ENCODE measurements at places on chromosomes 6 and 20. TPM values are rescaled to one million over a fixed set of nuclear protein-coding genes. Genes with fewer than 3 reads are reported as not detected.

TPBG gene
- 0.18 TPM for total RNA-seq

- no peak overlapping the region for H3K4me3 ChIP-seq
- H3K4me1 ChIP-seq: peaks cover 9% of the 10 kb centered on the region
- H3K27me3 ChIP-seq: no peaks in the 10 kb centered on the region
- DNase-seq: no peak
Measured at GRCh38 chr20:63409066-63409833, 48.1 kb upstream of the CHRNA4 start.

DNA sequence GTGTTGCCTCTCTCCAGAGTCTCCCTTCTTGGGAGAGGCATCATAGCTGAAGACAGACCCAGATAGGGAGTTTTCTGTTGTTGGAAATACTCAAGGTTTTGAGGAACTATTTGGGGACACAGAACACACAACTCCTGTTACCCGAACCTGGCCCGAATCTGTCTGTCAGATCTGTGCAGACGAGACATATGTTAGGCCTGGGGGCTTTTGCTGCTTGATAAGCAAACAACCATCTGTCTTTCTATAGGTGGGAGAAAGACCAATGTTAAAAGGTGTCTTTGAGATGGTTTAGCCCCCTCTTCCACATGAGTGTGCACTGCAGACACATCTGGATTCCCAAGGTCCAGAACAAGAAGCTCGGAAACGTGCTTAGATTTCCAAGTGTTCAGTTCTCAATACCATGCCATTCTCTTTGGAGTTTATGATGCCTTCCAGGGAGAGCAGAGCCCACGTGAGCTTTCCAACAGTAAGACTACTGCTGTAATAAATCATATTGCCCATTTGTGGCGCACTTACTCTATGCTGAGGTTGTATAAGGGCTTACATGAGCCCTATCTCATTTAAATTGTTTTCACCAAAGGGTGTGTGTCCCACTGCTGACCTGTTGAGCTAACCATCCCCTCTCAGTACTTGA is 3.8 kb upstream of the STX16 start:
- H3K27ac ChIP-seq: no peak overlapping the region
- no peak overlapping the region for H3K4me3 ChIP-seq
- peak; percentile 16 for DNase-seq
- H3K27me3 ChIP-seq: peaks cover 1% of the 10 kb centered on the region

DNA sequence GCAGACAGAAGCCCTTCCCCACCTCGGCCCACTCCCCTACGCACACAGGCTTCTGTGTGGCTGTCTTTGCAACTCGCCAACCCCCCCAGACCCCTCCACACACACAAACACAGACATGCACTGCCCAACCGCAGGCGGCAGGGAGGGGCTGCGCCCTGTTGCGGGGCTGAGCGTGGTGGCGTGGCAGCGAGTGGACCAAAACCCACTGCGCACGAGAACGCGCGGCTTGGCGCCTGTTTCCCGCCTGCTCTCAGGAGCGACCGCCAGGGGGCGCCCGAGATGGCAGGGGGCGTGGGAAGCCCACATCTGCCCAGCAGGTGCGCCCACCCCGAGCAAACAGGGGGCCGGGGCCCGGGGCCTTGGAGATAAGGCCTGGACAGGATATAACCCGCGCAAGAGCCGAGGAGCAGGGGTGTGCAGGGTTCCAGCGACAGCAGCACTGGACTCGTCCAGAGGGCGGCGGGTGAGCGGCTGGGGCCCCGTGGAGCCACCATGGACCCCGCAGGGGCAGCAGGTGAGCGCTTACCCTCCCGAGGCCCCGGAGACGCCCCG is at the start of gene RBPJL:
Gene RBPJL, plus strand, starts transcription at position 410 of the 552 bp plus-strand sequence. Its CDS starts 83 bp downstream, at position 493.
- peaks cover 34% of the 10 kb centered on the region for H3K4me1 ChIP-seq
- peak; percentile 46 for DNase-seq
- H3K27me3 ChIP-seq: peaks cover 20% of the 10 kb centered on the region
- H3K4me3 ChIP-seq: no peak within 1 kb of the TSS

DNA sequence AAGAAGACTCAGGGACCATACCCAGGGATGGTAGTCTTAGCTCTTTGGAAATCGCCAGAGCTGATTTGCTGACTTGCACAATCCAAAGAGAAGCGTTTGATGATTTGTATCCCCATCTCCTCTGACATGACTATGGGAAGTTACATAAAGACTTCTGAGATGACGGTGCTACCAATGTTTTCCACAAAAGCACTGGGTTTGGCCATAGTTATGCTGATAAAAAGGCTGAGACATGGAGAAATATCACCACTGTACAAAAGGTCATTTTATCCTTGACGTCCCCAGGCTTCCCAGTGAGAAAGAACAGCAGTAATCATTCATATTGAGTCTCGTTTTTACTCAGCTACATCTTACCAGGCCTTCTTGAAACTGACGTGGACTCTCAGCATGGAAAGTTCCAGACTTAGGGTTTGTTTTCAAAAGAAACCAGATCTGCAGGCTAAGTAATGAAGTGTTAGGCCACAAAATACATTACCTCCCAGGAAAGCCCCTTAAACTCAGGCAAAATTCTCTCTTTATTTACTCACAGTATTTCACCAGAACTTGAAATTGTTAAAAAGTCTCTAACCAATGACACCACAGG is 370.3 kb upstream of the JARID2 start:
- no peaks in the 10 kb centered on the region for H3K27me3 ChIP-seq
- H3K27ac ChIP-seq: peak overlapping the region; percentile 34
- no peak overlapping the region for H3K4me3 ChIP-seq
- peaks cover 6% of the 10 kb centered on the region for H3K36me3 ChIP-seq
- H3K4me1 ChIP-seq: peaks cover 60% of the 10 kb centered on the region
- DNase-seq: no peak

GRCh38 chr20:41300886-41301285 is 16.6 kb downstream of the ZHX3 start:
- no peaks in the 10 kb centered on the region for H3K4me1 ChIP-seq
- no peaks in the 10 kb centered on the region for H3K36me3 ChIP-seq
- DNase-seq: no peak
- H3K4me3 ChIP-seq: no peak overlapping the region
- no peak overlapping the region for H3K27ac ChIP-seq

GRCh38 chr6:3351829-3352524 is 93.2 kb downstream of the PSMG4 start:
- DNase-seq: no peak
- no peak overlapping the region for H3K4me3 ChIP-seq
- peaks cover 18% of the 10 kb centered on the region for H3K27me3 ChIP-seq
- H3K4me1 ChIP-seq: peaks cover 12% of the 10 kb centered on the region

DNA sequence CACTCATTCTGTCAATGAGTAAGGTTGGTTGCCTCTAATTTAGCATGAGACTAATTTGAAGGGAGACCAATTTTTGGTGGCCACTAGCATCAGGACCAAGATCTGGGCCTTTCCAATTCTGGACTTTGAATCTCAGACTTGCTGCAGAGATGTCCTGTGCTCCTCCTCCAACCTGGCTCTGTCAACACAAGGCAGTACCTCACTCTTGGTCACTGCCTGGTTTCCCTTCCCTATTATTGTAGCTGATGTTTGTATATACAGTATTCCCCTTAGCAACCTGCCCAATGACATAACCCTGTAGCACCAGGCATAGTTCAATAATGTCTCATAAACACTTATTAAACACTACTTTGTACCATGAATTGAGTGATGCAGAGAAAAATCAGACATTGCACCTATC is 50.4 kb downstream of the UNC5CL start:
- no peak for DNase-seq
- no peak overlapping the region for H3K4me3 ChIP-seq
- H3K27ac ChIP-seq: no peak overlapping the region
- H3K27me3 ChIP-seq: peaks cover 51% of the 10 kb centered on the region
- no peaks in the 10 kb centered on the region for H3K36me3 ChIP-seq

DNA sequence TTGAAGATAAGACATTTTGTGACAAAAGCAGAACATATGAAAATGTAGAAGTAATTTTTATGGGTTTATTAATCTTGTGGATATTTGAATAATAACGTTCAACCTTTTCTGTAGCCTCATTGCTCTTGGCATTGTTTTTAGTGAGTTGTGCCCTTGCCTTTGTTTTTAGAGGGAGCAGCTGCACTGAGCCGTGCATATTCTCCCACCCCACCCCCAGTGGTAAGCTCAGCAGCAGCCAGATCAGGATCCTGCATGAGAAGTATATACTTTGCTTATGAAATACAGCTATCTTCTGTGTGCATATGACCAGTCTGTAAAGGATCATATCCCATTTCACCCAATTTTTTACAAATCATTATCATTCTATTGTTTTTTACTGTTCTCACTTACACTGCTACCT is 184.2 kb downstream of the COL9A1 start:
- H3K36me3 ChIP-seq: no peaks in the 10 kb centered on the region
- peaks cover 3% of the 10 kb centered on the region for H3K27me3 ChIP-seq
- H3K4me1 ChIP-seq: no peaks in the 10 kb centered on the region

MYT1 gene
- not detected for total RNA-seq

- H3K4me3 ChIP-seq: no peak overlapping the region
Measured at GRCh38 chr6:136383268-136383937, 93.8 kb upstream of the BCLAF1 start.

- no peak overlapping the region for H3K27ac ChIP-seq
- no peaks in the 10 kb centered on the region for H3K27me3 ChIP-seq
- no peaks in the 10 kb centered on the region for H3K36me3 ChIP-seq
- no peak overlapping the region for H3K4me3 ChIP-seq
Measured at GRCh38 chr6:164826831-164827468, 482.5 kb downstream of the C6orf118 start.

NHLRC1 gene
- total RNA-seq: 0.15 TPM

ATP9A gene
- 1.0 TPM for total RNA-seq

DNA sequence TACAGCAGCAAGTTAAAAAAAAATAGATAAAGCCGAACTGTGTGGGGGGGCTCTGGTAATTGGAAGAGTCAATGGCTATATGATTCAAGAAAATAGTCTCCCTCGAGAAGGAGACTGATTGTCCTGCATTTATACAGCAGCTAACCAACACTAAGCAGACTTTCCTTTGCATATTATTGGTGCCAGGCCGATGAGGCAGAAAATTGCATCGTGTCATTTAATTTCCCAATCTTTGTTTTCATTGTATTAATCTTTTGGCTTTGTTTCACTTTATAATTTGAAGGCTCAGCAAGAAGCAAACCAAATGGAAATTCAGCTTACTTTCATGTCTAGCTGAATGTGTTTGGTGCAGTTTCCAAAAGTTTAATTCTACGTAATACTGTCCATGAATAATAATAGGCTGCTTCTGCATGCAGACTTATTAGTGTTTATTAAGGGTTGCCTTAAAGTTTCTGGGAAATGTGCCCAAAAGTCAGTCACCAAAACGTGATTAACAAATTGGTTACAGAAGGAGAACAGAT is 258.5 kb downstream of the HACE1 start:
- peaks cover 7% of the 10 kb centered on the region for H3K27me3 ChIP-seq
- no peak overlapping the region for H3K4me3 ChIP-seq
- peaks cover 14% of the 10 kb centered on the region for H3K4me1 ChIP-seq
- no peaks in the 10 kb centered on the region for H3K36me3 ChIP-seq
- DNase-seq: no peak
- H3K27ac ChIP-seq: no peak overlapping the region

DNA sequence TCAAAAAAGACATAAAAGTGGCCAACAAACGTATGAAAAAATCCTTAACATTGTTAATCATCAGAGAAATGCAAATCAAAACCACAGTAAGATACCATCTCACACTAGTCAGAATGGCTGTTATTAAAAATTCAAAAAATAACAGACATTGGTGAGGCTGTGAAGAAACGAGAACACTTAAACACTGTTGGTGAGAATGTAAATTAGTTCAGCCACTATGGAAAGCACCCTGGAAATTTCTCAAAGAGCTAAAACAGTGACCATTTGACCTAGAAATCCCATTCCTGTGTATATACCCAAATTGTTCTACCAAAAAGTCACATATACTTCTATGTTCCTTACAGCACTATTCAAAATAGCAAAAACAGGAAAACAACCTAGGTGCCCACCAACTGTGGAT is 24.9 kb upstream of the NT5E start:
- DNase-seq: no peak
- H3K36me3 ChIP-seq: no peaks in the 10 kb centered on the region
- no peaks in the 10 kb centered on the region for H3K4me1 ChIP-seq
- H3K4me3 ChIP-seq: no peak overlapping the region

- no peaks in the 10 kb centered on the region for H3K27me3 ChIP-seq
- H3K27ac ChIP-seq: no peak overlapping the region
- no peaks in the 10 kb centered on the region for H3K36me3 ChIP-seq
- no peaks in the 10 kb centered on the region for H3K4me1 ChIP-seq
- H3K4me3 ChIP-seq: no peak overlapping the region
Measured at GRCh38 chr6:170030821-170031471, 259.9 kb downstream of the DLL1 start.

DNA sequence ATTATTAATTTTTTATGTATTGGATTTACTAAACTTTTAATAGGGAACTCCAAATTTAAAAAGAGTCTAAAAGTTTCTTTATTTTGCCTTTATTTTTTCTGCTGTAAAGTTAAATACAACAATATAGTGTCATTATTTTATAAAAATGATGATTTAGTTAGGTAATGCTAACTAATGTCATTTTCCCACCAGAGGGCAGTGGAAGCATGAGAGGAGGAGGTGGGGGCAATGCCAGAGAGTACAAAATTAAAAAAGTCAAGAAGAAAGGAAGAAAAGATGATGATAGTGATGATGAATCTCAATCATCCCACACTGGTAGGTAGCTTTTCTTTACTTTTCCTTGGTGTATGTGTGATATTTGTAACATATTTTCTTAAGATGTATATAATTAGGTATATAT is 20.2 kb upstream of the FHL5 start:
- H3K4me1 ChIP-seq: no peaks in the 10 kb centered on the region
- no peaks in the 10 kb centered on the region for H3K27me3 ChIP-seq
- H3K36me3 ChIP-seq: peaks cover 48% of the 10 kb centered on the region
- no peak overlapping the region for H3K4me3 ChIP-seq

FAM83C gene
- total RNA-seq: not detected

ANGPT4 gene
- total RNA-seq: not detected

- H3K27ac ChIP-seq: no peak overlapping the region
- no peak overlapping the region for H3K4me3 ChIP-seq
- DNase-seq: no peak
- no peaks in the 10 kb centered on the region for H3K36me3 ChIP-seq
- H3K4me1 ChIP-seq: no peaks in the 10 kb centered on the region
- H3K27me3 ChIP-seq: peaks cover 2% of the 10 kb centered on the region
Measured at GRCh38 chr6:138278326-138278725, 60.0 kb upstream of the PBOV1 start.

DNA sequence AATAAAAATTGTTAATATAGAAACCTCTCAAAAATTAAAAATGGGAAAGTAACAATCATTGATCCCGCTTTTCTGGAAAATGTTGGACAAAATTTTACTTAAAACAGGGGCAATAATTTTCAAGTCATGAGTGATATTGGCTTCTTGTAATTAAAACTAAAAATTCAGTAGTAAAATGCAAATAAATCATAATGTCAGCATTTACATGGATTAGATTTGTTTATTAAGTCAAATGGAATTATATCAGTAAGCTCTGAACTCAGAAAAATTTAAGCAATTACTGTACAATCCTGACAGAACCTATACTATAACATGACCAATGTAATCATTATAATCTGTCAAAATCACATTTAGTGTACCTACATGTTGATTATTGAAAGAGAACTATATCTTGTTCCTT is 39.9 kb upstream of the NKX2-4 start:
- peaks cover 16% of the 10 kb centered on the region for H3K27me3 ChIP-seq
- H3K4me1 ChIP-seq: no peaks in the 10 kb centered on the region
- H3K36me3 ChIP-seq: no peaks in the 10 kb centered on the region
- H3K27ac ChIP-seq: no peak overlapping the region
- no peak overlapping the region for H3K4me3 ChIP-seq
